ENCODE measurements at places on chromosomes 7 and 10.

- DNase-seq: no peak
Observed at GRCh38 chr7:45132708-45133320, 21.3 kb upstream of the TBRG4 start.

GRCh38 chr7:101162551-101163278 lies 2.7 kb downstream of the VGF start:
- peak; percentile 70 for DNase-seq

DNA sequence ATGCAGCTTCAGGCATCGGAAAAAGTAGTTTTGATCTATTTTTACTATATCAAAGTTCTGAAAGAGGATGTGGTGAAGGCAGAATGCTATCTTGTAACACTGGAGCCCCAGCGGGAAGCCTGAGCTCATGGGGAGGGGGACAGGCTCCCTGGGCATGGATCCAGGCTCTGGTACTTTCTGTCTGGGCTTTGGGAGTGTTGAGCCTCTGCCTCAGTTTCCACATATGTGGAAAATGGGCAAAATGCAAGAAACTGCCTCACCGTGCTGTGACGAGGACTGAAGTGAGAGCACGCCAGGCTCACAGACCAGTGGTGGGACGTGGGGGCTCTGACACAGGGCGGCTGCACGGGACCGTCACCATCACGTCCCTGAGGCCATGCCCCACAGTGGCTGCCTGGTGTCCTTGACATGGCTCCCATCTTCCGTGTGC lies 182.9 kb upstream of the SHH start:
- no peak for DNase-seq

DNA sequence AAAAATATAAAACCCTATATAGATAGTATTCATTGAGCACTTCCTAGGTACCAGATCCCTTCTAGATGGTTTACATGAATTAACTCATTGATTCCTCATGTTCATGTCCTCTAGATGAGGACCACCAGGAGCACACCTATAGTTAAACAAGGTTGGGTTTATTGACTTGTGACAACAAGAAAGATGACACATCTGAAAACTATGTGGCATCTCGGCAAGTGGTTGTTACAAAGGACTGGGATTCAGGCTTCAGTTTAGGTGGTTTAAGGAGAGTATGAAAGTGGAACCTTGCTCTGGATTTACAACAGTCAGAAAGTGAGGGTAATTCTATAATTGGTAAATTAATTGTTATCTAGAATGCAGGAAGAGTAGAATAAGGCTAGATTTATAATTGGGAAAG lies 99.0 kb upstream of the PHF14 start:
- no peak for DNase-seq

GRCh38 chr10:59557052-59557451 lies 152.6 kb downstream of the SLC16A9 start:
- no peak for DNase-seq

- DNase-seq: no peak
Observed at GRCh38 chr10:11589738-11590137, 21.7 kb downstream of the USP6NL start.

DNA sequence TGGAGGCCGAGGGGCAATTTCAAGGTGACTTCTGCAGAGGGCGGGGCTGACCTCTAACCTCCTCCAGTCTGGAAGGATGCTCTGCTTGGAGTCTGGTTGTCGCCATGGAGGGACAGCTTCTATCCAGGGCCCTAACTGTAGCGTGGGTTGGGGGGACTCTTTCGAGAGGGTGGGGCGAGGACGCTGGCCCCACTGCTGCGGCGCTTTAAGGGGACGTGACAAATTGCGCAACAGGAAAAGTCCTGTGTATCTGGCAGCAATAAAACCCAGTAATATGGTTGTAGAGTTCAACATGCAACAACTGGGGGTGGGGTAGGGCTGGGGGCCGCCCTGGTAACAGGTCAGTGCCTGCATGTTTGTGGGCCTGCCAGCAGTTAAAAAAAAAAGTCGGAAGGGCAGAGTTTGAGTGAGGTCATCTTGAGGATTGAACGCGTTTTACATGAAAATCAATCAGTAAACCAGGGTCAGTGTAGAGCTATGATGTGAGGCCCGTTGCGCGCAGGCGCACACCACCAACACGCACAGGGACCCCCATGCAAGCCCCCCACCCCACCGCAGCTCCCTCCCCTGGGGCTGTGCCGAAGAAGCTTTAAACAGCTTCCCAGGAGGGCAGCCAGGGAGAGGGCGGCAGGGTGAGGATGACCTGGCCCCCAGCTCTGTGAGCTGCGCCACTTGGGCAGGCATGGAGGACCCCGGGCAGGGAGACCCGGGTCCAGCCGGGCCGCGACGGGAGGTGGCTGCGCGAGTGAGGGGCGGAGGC lies 4.3 kb downstream of the SHH start:
- no peak for DNase-seq

- no peak for DNase-seq
Observed at GRCh38 chr7:15593382-15593781, 31.6 kb upstream of the AGMO start.

GRCh38 chr10:126124668-126125349 lies 228.4 kb downstream of the FANK1 start:
- DNase-seq: no peak

DNA sequence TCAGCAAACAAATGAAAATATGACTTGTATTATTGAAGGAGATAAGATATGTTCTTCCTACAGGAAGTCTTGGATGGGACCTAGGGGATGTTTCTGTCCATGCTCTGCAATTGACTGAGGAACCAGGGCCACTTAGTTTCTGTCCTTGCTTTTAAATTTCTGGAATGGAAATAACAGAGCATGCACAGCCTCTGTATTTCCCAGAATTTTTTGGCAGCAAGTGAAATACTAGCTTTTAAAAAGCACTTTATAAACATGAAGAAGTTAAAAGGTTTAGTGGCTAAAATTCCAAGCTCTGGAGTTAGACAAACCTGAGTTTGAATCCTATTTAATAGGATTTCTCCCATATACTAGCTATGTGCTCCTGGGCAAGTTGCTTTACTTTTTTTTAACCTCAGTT lies 127.7 kb upstream of the FZD8 start:
- DNase-seq: no peak

DNA sequence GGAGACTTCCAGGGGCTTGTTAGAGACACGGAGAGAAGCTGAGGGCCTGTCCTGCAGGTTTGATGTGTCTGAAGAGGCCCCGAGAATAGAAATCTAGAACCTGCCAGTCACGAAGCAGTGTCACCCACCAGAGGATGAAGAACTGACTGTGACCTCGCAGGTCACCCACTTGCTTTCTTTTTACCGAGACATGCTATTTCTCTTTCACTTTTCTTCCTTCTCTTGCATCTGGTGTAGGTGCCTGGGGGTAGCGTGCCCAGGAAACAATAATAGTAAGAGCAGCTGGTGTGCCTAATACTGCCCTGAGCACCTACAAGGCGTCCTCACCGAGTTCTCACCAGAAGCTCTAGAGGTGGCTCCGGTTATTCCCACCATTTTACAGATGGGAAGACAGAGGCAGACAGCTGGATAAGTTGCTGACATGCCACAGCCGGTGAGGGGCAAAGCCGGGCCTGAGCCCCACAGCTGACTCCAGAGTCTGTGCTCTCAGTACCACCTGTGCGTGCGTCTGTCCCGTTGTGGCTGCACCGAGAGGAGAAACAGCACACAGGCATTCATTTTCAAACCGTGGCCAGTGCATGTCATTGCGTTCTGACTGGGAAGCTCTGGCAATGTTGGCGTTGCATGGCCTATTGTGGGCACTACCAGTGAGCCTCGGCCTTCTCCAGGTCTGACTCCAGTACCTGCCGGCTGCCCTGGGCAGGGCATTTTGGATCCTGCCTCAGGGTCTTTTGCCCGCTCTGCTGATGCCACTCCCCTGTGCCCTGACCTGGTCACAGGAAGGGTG lies 7.8 kb downstream of the CHST3 start:
- peak; percentile 39 for DNase-seq

- DNase-seq: no peak
Observed at GRCh38 chr10:109887243-109887642, 36.1 kb downstream of the XPNPEP1 start.

DNA sequence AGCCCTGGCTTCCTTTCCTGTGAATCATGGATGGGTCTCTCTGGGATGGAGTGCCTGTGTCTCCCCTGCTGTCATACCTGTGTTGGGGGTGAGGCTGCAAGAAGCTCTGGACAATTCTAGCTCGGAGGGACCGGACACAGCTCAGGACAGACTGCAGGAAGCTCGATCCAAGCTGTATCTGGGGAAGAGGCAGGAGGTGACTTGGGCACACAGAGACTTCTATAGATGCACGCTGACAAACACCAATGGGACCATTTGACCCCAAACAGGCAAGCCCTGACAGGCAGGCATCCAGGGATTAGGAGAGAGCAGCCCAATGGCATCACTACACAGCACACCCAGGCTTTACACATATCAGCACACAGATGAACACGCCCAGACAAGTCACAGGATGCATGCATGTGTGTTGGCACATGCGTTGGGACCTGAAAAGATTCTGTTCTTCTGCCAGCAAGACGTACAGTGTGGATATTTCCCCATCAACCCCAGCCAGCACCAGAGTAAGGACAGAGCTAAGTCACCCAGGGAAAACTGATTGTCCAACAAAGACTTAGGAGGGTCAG lies 4.5 kb downstream of the LLCFC1 start:
- no peak for DNase-seq

DNA sequence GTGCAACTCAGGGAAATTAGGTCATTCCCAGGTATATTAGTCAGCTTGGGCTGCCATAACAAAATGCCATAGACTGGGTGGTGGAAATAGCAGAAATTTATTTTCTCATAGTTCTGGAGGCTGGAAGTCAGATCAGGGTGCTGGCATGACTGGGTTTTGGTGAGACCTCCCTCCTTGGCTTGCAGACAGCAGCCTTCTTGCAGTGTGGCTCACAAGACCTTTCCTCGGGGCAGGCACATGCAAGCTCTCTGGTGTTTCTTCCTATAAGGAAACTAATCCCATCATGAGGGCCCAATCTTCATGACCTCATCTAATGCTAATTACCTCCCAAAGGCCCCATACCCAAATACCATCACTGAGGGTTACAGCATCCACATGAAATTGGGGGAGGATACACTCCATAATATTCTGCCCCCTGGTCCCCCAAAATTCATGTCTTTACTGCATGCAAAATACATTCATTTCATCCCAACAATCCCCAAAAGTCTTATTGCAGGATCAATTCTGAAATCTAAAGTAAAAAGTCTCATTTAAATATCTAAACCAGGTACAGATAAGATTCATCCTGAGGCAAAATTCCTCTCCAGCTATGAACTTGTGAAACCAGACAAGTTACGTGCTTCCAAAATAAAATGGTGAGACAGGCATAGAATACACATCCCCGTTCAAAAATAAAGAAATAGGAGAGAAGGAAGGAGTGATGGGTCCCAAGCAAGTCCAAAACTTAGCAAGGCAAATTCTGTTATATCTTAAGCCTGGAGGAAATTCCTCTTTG lies 17.4 kb upstream of the CBLL1 start:
- DNase-seq: no peak

DNA sequence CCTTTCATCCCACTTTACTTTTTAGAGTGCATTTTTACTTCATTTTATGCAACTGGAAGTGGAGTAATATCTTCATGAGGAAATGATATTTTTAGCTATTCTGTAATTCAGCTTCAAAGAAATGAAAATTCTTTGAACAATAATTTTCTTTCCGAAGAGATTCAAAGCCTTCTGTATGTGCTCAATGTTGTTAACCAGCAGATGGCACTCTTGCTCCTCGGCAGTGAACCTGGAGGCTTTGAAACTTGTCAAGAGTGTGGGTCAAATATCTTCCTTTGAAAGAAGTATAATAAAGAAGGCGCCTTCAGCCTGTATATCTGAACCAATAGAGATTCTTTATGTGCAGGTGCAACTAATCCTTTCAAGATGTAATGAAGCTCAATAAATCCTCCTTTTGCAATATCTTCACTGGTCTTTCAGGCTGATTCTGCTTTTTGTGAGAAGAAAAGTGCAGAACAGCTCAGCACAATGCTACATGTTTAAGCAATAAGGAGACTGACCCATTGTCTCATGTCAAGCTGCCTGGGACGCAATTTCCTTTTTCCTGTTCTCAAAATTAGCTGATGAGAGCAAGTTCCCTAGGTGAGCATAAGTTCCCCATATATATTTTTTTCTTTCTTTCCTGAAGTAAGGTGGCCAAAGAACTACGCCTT lies 258.4 kb downstream of the SEMA3A start:
- peak; percentile 25 for DNase-seq

GRCh38 chr10:18576586-18576985 lies 74.8 kb downstream of the NSUN6 start:
- no peak for DNase-seq

GRCh38 chr10:95814011-95814727 lies 58.2 kb downstream of the ENTPD1 start:
- DNase-seq: no peak

GRCh38 chr7:82595176-82595575 lies 151.6 kb upstream of the CACNA2D1 start:
- no peak for DNase-seq

GRCh38 chr10:75814014-75814413 lies 382.6 kb downstream of the LRMDA start:
- DNase-seq: no peak

DNA sequence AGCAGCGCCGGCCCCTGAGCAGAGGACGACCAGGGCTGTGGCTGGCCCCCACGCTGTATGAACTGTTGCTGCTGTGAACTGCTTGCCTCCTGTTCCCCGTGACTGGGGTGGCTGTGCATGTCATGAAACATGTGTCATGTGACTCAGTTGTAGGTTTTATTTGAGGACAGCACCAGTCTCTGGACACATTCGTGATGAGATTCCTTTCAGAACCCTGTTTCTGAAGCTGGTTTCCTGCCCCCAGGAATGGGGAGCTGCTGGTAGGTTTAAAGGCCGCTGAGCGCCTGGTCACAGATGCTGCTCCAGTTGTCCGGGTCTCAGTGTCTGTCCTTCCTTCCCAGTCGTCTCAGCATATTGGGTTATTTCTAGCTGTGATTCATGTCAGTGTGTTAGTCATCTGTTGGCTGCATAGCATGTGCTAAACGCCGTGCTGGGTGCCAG lies 79.1 kb upstream of the PPIF start:
- no peak for DNase-seq

DNA sequence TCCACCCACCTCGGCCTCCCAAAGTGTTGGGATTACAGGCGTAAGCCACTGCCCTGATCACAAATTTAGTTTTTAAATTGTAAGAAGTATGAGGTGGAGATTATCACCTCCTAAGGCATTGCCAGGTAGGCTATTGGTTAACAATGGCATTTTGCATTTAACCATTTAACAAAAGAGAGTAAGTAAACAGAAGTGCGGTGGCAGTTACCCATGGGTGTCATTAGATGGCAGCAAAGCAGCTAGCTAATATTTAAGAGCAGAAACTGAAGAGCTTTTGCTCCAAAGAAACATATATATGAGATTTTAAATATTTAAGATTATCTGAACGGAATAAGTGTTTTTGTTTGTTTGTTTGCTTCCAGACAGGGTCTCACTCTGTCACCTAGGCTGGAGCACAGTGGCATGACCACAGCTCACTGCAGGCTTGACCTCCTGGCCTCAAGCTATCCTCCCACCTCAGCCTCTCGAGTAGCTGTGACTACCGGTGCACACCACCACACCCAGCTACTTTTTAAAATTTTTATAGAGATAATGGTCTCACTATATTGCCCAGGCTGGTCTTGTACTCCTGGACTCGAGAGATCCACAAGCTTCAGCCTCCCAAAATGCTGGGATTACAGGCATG lies 325.5 kb upstream of the C7orf33 start:
- DNase-seq: peak; percentile 45

- no peak for DNase-seq
Observed at GRCh38 chr7:127437837-127438236, 45.3 kb upstream of the ZNF800 start.
